ENCODE measurements at places on chromosomes 5 and 9.
A peak's percentile ranks its signal among the peaks of the same experiment; 100 is the strongest.

DNA sequence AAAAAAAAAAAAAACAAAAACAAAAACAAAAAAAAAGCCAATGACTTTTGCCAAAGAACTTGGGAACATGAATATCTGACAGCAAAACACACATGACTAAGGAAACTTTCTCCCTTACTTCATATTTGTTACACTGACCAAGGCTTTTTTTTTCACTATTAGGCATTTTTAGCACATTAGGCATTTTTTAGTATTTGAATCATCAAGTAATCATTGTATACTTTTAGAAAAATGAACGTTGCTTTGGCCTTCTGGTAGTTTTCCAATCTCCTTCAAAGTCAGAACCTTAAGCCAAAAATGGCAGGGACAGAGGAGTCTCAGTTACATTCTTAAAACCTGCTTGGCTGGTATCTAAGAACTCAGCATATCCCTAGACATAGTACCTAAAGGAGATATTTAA is 19.3 kb downstream of the NREP start:
- DNase-seq, result no peak
- peaks cover 11% of the 10 kb centered on the region for H3K36me3 ChIP-seq
- H3K27ac ChIP-seq, result no peak overlapping the region
- no peak overlapping the region for H3K4me3 ChIP-seq
- peaks cover 26% of the 10 kb centered on the region for H3K4me1 ChIP-seq

DNA sequence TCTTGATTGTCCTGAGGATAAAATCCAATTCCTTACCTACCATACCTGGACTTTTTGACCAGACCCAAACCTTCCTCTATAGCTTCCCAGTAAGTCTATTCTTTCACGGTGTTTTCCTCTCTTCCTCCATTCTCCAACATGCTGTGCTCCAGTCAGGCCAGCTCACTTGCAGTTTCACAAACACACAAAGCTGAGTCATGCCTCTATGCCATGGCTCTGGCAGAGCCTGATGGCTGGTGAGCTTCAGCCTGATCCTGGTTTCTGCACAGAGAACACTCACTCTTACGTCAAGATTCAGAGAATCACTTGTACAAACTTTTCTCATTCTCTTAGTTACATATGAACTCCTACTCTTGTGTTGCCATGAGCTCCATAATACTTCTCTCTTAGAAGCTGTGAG is 27.7 kb upstream of the PAX5 start:
- H3K27me3 ChIP-seq, result peaks cover 48% of the 10 kb centered on the region
- no peak overlapping the region for H3K27ac ChIP-seq
- DNase-seq, result no peak
- no peaks in the 10 kb centered on the region for H3K36me3 ChIP-seq

- no peaks in the 10 kb centered on the region for H3K27me3 ChIP-seq
- H3K27ac ChIP-seq, result no peak overlapping the region
- H3K4me3 ChIP-seq, result no peak overlapping the region
- no peaks in the 10 kb centered on the region for H3K36me3 ChIP-seq
- H3K4me1 ChIP-seq, result peaks cover 9% of the 10 kb centered on the region
- DNase-seq, result no peak
These were observed 71.6 kb downstream of the LRRC70 start for GRCh38 chr5:62650197-62650596.

GRCh38 chr9:91865041-91865440 is 85.0 kb downstream of the ROR2 start:
- H3K36me3 ChIP-seq, result no peaks in the 10 kb centered on the region
- no peak overlapping the region for H3K27ac ChIP-seq

DNA sequence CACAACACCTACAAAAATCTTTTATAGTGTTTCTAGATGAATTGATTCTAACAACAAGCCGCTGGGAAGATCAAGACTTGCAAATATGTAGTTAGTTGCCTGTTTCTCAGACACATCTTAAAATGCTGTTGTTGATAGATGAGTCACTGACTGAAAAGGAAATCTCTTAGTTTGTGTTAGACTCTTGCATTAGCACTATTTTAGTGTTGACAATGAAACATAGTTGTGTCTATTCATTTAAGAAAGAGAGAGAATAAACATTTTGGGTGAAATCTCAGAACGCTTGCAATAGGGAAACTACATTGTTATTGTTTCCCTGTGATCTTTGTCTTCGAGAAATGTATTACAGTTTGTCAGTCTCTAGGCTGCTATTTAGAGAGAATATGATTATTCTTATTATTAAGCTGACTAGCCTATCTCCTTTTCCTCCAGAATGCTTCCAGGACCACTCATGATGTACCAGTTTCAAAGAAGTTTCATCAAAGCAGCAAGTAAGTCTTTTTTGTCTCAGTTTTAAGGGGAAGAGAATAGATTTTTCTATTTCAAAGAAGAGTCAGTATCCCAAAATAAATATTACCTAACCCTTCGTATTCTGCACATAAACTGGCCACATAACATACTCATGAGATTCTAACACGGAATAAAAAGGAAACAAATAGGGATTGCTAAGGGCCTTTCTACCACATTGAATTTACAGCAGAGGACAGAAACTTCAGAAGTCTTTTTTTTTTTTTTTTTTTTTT is 285.6 kb downstream of the ARHGAP26 start:
- H3K27ac ChIP-seq, result no peak overlapping the region
- no peak overlapping the region for H3K4me3 ChIP-seq
- no peaks in the 10 kb centered on the region for H3K27me3 ChIP-seq
- peaks cover 36% of the 10 kb centered on the region for H3K4me1 ChIP-seq

GRCh38 chr5:91194824-91195381 is 188.2 kb downstream of the ARRDC3 start:
- H3K4me3 ChIP-seq, result no peak overlapping the region
- H3K27ac ChIP-seq, result no peak overlapping the region
- H3K4me1 ChIP-seq, result no peaks in the 10 kb centered on the region
- no peak for DNase-seq

DNA sequence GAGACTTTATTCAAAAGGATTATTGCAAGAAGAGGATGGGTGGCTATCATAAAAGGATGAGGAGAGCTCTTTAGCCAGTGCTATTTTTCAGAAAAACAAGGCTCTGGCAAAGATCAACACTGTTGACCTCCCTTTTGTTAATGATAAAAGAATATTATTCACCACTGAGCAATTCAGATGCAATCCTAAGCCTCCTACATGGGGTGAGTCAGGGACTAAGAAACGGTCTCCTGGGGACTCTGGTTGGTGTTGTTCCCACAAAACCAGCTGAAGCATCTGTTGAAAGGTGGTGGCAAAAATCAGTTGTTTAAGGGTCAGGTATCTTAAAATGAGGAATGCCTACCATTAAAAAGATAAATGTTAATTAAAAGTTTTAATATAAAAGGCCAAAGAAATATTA is 7.7 kb upstream of the GCNT1 start:
- no peak overlapping the region for H3K27ac ChIP-seq
- H3K4me1 ChIP-seq, result peaks cover 11% of the 10 kb centered on the region
- H3K4me3 ChIP-seq, result no peak overlapping the region
- no peaks in the 10 kb centered on the region for H3K36me3 ChIP-seq
- H3K27me3 ChIP-seq, result no peaks in the 10 kb centered on the region

DNA sequence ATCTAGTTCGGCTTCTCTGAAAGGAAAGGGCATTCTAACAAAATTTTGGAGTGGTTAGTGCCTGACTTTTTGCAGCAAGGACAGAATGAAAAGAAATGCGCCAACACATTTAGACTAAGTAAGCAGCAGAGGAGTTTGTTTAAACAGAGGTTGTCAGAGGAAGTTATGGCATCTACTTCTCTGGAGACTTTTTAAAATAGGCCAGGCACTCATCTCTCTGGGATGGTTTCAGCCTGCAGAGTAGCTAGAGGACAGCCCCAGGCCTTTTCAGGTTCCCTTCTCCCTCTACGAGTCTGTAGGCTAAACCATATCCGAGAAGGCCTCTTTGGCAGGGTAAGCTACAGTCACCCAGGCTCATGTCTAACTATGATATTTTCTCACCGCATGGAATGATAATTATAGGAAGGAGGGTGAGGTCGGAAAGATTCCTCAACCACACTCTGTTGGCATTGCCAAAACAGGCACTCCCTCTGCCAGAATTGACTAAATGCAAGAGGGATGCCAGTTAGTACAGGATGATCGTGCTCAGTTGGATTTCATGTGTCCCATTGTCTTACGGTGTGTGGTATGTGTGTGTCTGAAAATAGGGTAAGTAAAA is 1.4 kb upstream of the CTXN3 start:
- no peak overlapping the region for H3K4me3 ChIP-seq
- H3K36me3 ChIP-seq, result no peaks in the 10 kb centered on the region
- H3K27me3 ChIP-seq, result no peaks in the 10 kb centered on the region
- H3K27ac ChIP-seq, result no peak overlapping the region
- no peaks in the 10 kb centered on the region for H3K4me1 ChIP-seq

GRCh38 chr5:95870105-95870672 is 47.7 kb upstream of the GLRX start:
- no peaks in the 10 kb centered on the region for H3K27me3 ChIP-seq
- peak overlapping the region; percentile 91 for H3K27ac ChIP-seq
- peaks cover 11% of the 10 kb centered on the region for H3K36me3 ChIP-seq

- DNase-seq, result no peak
- peaks cover 4% of the 10 kb centered on the region for H3K27me3 ChIP-seq
- no peak overlapping the region for H3K27ac ChIP-seq
- H3K36me3 ChIP-seq, result no peaks in the 10 kb centered on the region
These were observed 14.0 kb upstream of the CFAP95 start for GRCh38 chr9:69806627-69807026.

- peaks cover 5% of the 10 kb centered on the region for H3K4me1 ChIP-seq
- no peaks in the 10 kb centered on the region for H3K36me3 ChIP-seq
- no peak overlapping the region for H3K4me3 ChIP-seq
- no peak overlapping the region for H3K27ac ChIP-seq
- peaks cover 6% of the 10 kb centered on the region for H3K27me3 ChIP-seq
These were observed 28.0 kb upstream of the ERAP1 start for GRCh38 chr5:96835791-96836191.

DNA sequence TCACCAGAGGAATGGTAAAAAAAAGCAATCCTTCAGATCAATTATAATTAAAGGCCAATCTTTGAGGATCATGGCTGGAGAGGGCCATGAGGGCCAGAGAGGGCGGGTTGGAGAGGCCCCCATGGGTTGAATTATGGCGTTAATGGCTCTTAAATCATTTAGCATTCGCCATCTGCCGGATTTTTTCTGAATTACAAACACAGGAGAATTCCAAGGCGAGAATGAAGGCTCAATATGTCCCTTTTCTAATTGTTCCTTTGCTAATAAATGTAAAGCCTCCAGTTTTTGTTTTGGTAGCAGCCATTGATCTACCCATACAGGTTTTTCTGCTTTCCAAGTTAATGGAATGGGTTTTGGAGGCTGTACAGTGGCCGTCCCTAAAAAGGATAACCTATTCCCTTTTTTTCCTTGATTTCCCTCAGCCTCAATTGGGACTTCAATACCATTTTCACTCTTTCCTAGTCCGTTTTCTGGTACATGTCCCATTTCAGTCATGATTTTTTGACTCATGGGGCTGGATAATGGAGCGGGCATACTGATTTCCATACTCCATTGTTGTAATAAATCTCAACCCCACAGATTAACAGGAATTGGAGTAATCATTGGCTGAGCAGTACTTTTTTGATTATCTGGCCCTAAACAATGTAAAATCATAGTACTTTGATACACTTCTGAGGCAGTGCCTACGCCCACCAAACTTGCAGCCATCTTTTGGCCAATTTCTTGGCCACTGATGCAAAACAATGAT is 6.7 kb upstream of the TMEM141 start:
- no peaks in the 10 kb centered on the region for H3K36me3 ChIP-seq
- DNase-seq, result peak; percentile 45
- H3K27me3 ChIP-seq, result peaks cover 20% of the 10 kb centered on the region

DNA sequence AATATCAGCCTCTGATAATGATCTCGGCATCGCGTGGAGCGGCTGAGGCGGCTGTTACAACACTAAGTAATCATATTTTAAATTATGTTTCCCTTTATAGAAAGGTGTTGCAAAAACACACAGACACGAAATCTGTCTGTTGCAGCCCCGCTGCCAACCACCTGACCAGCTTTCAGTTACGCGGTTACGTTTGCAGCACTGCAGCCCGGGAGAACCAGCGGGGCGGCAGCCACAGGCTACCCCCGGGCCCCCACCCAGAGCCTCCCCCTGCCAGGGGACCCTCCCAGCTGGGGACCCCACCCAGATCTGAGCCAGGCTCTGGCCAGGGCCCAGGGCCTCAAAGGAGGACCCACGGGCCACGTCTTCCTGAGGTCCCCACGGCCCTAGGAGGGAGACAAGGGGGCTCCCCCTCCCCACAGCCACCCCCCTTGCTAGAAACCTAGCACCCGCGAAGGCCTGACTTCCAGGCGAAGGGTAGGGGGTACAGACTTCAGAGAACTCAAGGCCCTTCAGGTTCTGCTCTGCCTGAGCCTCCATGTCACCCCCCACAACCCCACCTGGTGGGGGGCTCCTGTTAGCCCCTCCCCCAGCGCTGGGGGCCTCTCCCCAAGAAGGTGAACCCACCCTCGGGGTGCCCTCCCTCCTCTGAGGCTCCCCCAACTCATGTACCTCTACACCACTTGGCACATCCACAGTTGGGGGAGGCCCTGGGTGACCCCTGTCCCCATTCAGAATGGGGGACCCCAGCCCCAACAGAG is 6.0 kb downstream of the NACC2 start:
- H3K4me1 ChIP-seq, result peaks cover 15% of the 10 kb centered on the region
- no peak for DNase-seq
- no peak overlapping the region for H3K4me3 ChIP-seq
- H3K27ac ChIP-seq, result no peak overlapping the region

- H3K4me3 ChIP-seq, result no peak overlapping the region
- DNase-seq, result no peak
- H3K27ac ChIP-seq, result no peak overlapping the region
These were observed 36.5 kb upstream of the SH3PXD2B start for GRCh38 chr5:172490514-172491461.

DNA sequence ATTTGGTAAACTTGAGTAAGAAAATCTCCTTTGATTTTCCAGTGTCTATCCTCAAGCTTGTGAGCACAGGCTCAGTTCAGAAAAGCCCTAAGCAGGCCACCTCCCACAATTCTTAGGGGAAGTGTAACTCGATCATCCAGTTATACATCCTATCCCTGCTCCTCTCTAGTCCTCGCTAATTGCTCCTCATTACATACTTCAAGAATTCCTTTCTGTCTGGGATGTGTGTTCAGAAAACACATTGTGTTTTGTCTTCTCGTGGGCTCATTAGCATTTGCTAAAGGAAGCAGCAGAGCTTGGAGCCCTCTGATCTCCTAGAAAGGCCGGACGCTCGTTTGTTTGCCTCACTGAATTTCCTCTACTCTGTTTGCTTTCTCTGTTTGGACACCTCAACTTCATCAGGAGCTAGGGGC is 268.2 kb upstream of the RFX3 start:
- H3K4me1 ChIP-seq, result no peaks in the 10 kb centered on the region
- no peak overlapping the region for H3K27ac ChIP-seq
- peaks cover 2% of the 10 kb centered on the region for H3K27me3 ChIP-seq
- H3K4me3 ChIP-seq, result no peak overlapping the region

DNA sequence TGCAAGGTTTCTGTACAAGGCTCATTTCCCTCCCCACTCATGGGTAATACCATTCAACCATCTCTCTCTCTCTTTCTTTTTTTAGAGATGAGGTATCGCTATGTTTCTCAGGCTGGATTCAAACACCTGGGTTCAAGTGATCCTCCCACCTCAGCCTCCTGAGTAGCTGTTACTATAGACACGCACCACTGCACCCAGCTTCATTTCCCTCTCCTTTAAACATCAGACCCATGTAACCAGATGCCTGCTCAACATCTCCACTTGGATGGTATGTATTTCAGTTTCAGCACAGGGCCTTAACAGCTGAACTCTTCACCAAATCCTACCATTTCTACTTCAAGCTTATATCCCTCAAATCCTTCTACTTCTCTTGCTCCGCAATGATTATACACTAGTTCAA is 117.4 kb downstream of the SSBP2 start:
- H3K27me3 ChIP-seq, result no peaks in the 10 kb centered on the region
- DNase-seq, result no peak
- H3K27ac ChIP-seq, result no peak overlapping the region
- H3K36me3 ChIP-seq, result peaks cover 11% of the 10 kb centered on the region
